ENCODE measurements at places on chromosomes 3 and 15. TPM values are rescaled to one million over a fixed set of nuclear protein-coding genes. Genes with fewer than 3 reads are reported as not detected.
A peak's percentile ranks its signal among the peaks of the same experiment; 100 is the strongest.

GRCh38 chr3:118635711-118636110, 398.9 kb downstream of the IGSF11 start:
- no peaks in the 10 kb centered on the region for H3K4me1 ChIP-seq
- H3K4me3 ChIP-seq = no peak overlapping the region
- no peaks in the 10 kb centered on the region for H3K36me3 ChIP-seq
- no peak overlapping the region for H3K27ac ChIP-seq

SLC2A2 gene
- not detected for polyA plus RNA-seq

GRCh38 chr3:136990826-136991225, 33.0 kb downstream of the IL20RB start:
- no peaks in the 10 kb centered on the region for H3K36me3 ChIP-seq
- H3K27ac ChIP-seq = no peak overlapping the region
- no peak for DNase-seq
- H3K4me3 ChIP-seq = no peak overlapping the region
- peaks cover 16% of the 10 kb centered on the region for H3K4me1 ChIP-seq
- H3K27me3 ChIP-seq = no peaks in the 10 kb centered on the region

GRCh38 chr15:27086805-27087204, 115.8 kb downstream of the GABRG3 start:
- H3K4me3 ChIP-seq = no peak overlapping the region
- H3K4me1 ChIP-seq = no peaks in the 10 kb centered on the region
- H3K36me3 ChIP-seq = no peaks in the 10 kb centered on the region
- DNase-seq = no peak

DNA sequence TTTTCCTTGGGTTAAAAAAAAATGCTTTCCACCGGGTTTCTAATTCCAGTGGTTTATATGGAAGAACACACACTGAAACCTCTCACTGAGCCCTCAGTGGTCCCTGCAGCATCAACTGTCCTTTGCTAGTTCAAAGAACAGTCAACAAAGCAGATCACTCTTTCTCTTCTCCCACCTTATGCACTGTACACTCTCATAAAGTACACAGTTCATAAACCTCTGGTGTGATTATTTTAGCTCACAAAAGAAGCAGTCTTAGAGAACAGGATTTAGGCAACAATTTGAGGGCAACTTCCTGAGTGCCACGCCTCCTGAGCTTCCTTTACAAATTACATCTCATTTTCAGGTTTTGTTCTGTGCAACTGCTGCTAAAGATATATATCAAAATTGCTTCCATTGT, 728.4 kb upstream of the GOLIM4 start:
- no peaks in the 10 kb centered on the region for H3K27me3 ChIP-seq
- no peak overlapping the region for H3K27ac ChIP-seq
- no peak overlapping the region for H3K4me3 ChIP-seq

- DNase-seq = no peak
- H3K4me3 ChIP-seq = no peak overlapping the region
- H3K4me1 ChIP-seq = no peaks in the 10 kb centered on the region
- H3K27me3 ChIP-seq = no peaks in the 10 kb centered on the region
These were observed 95.2 kb upstream of the PLXNA1 start for GRCh38 chr3:126887686-126888085.

DNA sequence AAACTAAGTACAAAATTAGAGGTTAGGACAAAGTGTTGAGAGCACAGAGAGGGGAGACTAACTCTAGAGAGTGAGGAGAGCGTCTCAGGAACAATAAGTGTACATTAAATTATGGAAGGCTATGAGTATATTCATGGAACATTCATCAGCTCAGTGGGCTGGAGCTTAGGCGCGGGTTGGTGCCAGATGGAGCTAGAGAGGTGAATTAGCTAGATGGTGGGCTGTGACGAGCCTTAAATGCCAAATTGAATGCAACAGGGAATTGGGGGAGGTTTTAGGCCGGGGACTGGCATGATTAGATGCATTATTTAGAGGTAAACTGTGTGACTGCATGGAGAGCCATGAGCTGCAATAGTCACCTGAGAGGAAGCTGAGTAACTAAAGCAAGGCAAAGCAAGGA, 97.1 kb downstream of the TMEM108 start:
- no peak overlapping the region for H3K27ac ChIP-seq
- H3K27me3 ChIP-seq = no peaks in the 10 kb centered on the region
- H3K4me1 ChIP-seq = no peaks in the 10 kb centered on the region
- no peak overlapping the region for H3K4me3 ChIP-seq

DNA sequence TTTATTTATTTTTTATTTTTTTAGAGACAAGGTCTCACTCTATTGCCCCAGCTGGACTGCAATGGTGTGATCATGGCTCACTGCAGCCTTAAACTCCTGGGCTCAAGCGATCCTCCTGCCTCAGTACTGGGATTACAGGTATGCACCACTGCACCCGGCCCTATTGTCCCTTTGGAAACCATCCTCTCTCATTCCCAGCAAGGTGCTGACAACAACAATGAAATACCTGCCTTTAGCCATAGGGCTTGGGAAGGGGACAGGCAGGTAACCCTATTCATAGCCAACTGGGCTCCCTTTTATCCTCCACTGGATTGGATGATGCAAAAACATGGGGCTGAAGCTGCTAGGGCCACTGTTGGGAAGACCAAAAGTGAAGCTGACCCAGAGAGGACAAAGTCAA, 43.1 kb downstream of the SCAP start:
- peaks cover 28% of the 10 kb centered on the region for H3K4me1 ChIP-seq
- no peak overlapping the region for H3K4me3 ChIP-seq
- H3K36me3 ChIP-seq = peaks cover 74% of the 10 kb centered on the region
- H3K27me3 ChIP-seq = no peaks in the 10 kb centered on the region
- no peak overlapping the region for H3K27ac ChIP-seq

PARP14 gene
- 5.9 TPM for polyA plus RNA-seq

GRCh38 chr15:56240390-56240789, 3.3 kb downstream of the RFX7 start:
- no peaks in the 10 kb centered on the region for H3K36me3 ChIP-seq
- no peak for DNase-seq
- H3K27me3 ChIP-seq = no peaks in the 10 kb centered on the region
- peaks cover 24% of the 10 kb centered on the region for H3K4me1 ChIP-seq

LRRC49 gene
- 8.6 TPM for polyA plus RNA-seq

KNSTRN gene
- polyA plus RNA-seq = 16.3 TPM

GP9 gene
- polyA plus RNA-seq = not detected

DNA sequence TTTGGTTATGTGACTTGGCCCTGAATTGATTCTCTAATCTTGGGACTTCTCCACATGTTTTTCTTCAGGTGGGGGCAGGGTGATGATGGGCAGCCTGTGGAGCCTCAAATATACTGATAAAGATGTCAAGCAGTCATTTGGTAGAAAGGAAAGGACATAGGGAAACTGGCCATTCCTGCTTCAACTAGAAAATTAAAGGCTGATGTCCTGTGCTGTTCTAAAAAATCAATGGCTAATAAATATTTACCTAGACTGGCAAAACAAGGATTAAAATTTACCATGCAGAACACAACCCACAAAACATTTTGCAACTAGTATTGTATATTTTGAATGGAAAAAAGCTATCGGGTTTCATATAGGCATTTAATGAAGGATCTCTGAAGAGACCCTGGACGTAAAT, 133.7 kb downstream of the GADL1 start:
- no peaks in the 10 kb centered on the region for H3K4me1 ChIP-seq
- DNase-seq = no peak
- no peak overlapping the region for H3K4me3 ChIP-seq
- no peaks in the 10 kb centered on the region for H3K36me3 ChIP-seq

SV2B gene
- polyA plus RNA-seq = not detected

SNAPC5 gene
- 49.0 TPM for polyA plus RNA-seq

- no peaks in the 10 kb centered on the region for H3K27me3 ChIP-seq
- peaks cover 8% of the 10 kb centered on the region for H3K4me1 ChIP-seq
- peak; percentile 49 for DNase-seq
These were observed 127.4 kb upstream of the ABHD17C start for GRCh38 chr15:80567721-80568157.

- no peak overlapping the region for H3K4me3 ChIP-seq
- no peak for DNase-seq
- no peak overlapping the region for H3K27ac ChIP-seq
These were observed 134.6 kb upstream of the TP63 start for GRCh38 chr3:189496375-189497138.

FBXW12 gene
- polyA plus RNA-seq = not detected

ECE2 gene
- polyA plus RNA-seq = not detected

DNA sequence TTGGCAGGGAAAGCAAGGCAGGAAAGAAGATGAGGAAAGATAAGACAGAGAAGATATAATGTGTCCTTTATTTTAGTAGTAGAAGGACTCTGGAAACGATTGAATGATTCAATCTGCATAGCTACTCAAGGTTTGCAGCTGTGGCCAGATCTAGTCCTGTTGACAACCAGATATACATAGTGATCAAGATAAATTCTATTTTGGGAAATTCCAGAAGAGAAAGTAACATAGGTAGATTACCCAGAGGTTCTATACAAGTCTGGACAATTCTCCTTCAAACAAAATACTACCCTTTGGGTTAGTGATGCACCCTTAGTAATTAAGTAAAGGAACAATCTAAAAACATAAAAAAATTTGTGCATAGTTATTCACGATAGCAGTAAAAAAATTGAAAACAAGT, 9.4 kb downstream of the TERC start:
- no peak for DNase-seq
- no peaks in the 10 kb centered on the region for H3K36me3 ChIP-seq
- H3K27ac ChIP-seq = no peak overlapping the region
- no peak overlapping the region for H3K4me3 ChIP-seq
- no peaks in the 10 kb centered on the region for H3K27me3 ChIP-seq

GRCh38 chr3:86929046-86929445, 61.9 kb downstream of the VGLL3 start:
- no peaks in the 10 kb centered on the region for H3K27me3 ChIP-seq
- no peak overlapping the region for H3K27ac ChIP-seq
- no peak for DNase-seq
- H3K4me3 ChIP-seq = no peak overlapping the region

DNA sequence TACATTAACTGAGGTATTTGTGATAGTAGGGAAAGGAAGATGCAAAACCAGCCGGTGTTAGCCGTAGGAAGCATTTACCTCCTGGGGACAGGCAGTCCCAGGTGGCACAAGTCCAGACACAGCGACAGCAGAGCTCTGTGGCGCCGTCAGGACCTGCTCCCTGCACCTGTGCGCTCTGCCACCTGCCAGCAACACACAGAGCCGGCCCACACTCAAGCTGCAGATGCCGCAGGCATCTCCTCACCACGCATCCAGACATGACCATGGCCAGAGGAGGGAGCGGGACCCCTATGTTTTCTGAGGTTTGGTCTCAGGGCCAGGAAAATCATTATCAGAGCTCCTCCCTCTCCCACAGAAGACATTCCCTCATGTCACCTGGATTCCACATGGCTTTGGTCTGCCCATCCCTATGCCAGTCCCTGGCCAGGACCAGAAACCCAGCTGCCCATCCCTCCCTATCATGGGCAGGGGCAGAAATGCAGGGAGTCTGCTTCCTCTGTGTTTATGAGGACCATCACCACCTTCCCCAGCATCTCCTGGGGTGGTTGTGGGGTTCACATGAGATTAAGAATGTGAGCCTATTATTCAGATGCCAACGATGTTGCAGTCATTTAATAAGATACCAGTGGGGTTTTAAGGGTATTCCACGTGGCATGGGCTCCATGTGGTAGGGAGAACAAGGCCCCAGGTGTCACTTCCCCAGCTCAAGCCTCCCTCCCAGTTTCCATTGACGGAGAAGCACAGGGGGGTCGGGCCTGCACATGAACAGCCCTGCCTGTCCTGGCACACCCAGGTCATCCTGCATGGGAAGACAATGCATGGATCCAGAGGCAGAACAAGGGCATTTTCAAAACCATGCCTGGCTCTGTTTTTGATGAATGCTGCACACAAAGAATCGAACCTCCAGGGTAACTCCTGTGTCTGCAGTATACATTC, 251.1 kb downstream of the OCA2 start:
- H3K27ac ChIP-seq = no peak overlapping the region
- H3K36me3 ChIP-seq = no peaks in the 10 kb centered on the region
- H3K4me3 ChIP-seq = no peak overlapping the region

DNA sequence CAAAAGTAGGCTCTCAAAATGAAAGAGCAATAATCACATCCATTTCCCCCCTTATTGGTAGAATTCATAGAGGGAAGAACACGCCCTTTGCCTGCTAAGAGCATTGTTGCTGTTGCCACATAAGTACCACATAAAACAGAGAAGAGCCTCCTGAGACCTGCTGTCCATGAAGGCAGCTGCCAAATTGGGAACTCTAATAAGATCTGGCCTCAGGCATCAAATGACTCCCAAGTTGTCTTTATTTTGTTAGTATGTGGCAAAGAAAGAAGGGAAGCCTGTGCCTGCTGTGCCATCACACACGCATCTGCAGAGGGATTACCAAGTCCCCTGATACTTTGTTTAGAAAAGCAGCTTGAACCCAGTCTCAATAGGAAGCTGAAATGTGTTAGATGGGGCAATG, 23.9 kb downstream of the VGLL3 start:
- no peaks in the 10 kb centered on the region for H3K27me3 ChIP-seq
- H3K36me3 ChIP-seq = peaks cover 27% of the 10 kb centered on the region
- H3K4me3 ChIP-seq = no peak overlapping the region

DNA sequence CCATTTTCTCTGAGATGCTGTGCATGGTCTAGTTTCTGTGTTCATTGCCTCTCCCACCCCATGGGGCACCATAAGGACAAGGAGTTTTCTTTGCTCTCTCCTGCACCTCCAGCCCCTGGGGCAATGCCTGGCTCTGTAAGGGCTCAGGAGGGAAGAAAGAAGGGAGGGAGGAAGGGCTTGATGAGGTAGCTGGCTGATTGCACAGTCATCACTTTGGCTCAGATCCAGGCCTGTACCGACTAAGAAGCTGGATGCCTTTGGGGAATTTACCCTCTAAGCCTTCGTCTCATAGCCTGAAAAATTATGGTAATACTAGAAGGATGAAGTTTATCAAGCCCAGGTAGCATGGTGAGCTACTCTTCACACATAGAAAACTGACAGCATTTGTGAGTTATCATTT, 382.9 kb downstream of the GABRG3 start:
- no peak for DNase-seq
- H3K27me3 ChIP-seq = no peaks in the 10 kb centered on the region
- no peaks in the 10 kb centered on the region for H3K36me3 ChIP-seq
- no peak overlapping the region for H3K4me3 ChIP-seq
- H3K4me1 ChIP-seq = no peaks in the 10 kb centered on the region

DNA sequence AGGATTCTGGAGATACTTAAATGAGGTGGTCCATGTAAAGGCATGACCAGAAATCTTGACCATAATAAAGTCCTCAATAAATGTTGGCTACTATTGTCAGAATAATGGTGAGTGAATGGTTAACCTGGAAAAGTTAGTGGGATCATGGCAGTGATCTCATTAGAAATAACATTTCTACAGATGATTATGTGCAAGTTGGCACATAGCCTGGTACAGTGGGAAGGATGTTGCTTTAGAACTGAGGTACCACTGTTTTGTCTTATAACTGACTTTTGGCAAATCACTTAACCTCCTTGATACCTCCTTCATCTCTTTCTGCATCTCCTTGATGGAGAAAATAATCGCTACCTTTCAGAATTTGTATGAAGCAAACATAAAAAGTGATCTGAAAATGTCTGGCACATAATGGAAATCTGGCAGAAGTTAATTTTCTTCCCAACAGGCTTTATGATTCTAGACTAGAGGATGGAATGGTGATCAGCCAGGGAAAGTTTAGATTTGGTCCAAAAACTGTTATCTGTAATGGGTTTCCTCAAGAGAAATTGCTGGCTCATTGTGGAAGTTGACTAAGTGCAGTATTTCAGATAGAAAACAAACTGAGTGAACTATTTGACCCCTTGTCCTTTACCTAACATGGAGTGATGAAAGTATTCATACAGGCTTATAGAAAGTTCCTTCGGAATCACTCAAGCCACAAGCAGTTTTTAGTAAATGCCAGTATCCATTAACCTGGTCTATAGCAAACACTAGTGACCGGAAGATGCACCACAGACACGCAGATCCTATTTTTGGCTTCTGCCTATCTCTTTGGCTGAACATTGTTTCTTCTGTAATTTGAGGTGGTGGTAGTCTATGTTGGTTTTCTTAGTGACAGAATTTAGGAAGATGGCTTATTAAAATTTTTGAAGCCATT, 449.6 kb upstream of the TGFBR2 start:
- peaks cover 4% of the 10 kb centered on the region for H3K4me1 ChIP-seq
- no peaks in the 10 kb centered on the region for H3K27me3 ChIP-seq
- no peaks in the 10 kb centered on the region for H3K36me3 ChIP-seq

PIGZ gene
- 4.1 TPM for polyA plus RNA-seq

Data from stomach (tissue), 19 donors.